ENCODE measurements at places on chromosomes 1 and 21. TPM values are rescaled to one million over a fixed set of nuclear protein-coding genes. Genes with fewer than 3 reads are reported as not detected.

The NT5C1A gene
- not detected for total RNA-seq

The NTNG1 gene
- 0.15 TPM for total RNA-seq

The HHAT gene
- 0.65 TPM for total RNA-seq

The C2CD2 gene
- 35.3 TPM for total RNA-seq

The PIK3C2B gene
- total RNA-seq = 38.5 TPM

The RGS8 gene
- total RNA-seq = not detected

The EDARADD gene
- not detected for total RNA-seq

The AUNIP gene
- 5.5 TPM for total RNA-seq

The S100B gene
- not detected for total RNA-seq

The ANKRD35 gene
- 0.32 TPM for total RNA-seq

The AMPD1 gene
- not detected for total RNA-seq

The RHOC gene
- total RNA-seq = 1,062 TPM

The PHF13 gene
- total RNA-seq = 9.6 TPM

The PCP4 gene
- not detected for total RNA-seq

The VWA5B1 gene
- not detected for total RNA-seq

The C1orf210 gene
- total RNA-seq = not detected

The SLC9C2 gene
- total RNA-seq = not detected

The DIPK1A gene
- total RNA-seq = 0.65 TPM

The TCHH gene
- total RNA-seq = not detected

The NTMT2 gene
- total RNA-seq = not detected

The ARHGEF10L gene
- total RNA-seq = 5.8 TPM

The FCRLB gene
- total RNA-seq = 1.4 TPM

The HES3 gene
- not detected for total RNA-seq

The ASTN1 gene
- total RNA-seq = not detected

The LCE1E gene
- total RNA-seq = not detected

The TSPAN2 gene
- 3.6 TPM for total RNA-seq

The MX2 gene
- 102 TPM for total RNA-seq

The SEC16B gene
- 1.5 TPM for total RNA-seq

The S100A7 gene
- not detected for total RNA-seq

The TP53BP2 gene
- 19.0 TPM for total RNA-seq

The OR10J1 gene
- total RNA-seq = not detected

All from epithelial cell of umbilical artery (primary cell).